ENCODE measurements at places on chromosomes 6 and 20.
A peak's percentile ranks its signal among the peaks of the same experiment; 100 is the strongest.

DNA sequence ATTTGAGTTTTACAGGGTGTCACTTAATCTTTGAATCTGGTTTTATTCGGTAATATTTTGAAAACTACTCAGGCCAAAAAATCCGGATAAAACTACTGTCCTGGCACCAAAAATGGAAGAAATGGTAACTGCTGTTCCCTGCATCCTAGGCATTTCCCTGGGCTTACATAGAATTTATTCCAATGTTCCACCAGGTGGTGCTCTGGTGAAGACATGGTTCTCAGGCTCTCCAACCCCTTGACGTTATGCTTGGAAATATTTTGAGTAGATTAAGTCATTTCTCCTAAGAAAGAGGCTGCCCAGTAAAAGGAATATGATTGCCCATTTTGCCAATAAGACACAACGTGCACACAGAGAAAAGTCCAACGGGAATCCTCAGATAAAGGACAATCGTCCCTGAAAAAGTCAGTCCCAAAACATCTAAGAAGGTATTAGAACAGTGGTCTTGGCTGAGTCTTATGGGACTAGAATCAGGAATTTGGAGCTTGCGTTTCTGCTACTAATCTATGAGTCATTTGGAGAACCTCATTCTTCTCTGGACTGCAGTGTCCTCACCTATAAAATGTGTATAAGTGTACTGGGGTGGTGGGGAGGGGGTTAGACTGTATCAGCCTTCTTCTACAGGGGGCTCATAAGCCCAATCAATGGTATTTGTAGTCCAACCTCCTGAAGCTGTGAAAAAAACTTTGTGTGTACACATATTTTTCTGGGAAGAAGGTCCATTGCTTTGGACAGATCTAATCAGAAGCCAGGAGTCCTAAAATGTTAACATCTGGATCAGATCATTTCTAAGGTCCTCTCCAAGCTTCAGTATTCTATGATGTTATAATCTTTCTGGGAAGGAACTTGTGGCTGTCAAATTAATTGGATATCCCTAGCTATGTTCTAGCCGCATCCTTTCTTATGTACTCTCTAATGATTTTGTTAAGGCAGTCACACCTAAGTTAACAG lies 131.0 kb upstream of the BMP2 start:
- DNase-seq: peak; percentile 50

DNA sequence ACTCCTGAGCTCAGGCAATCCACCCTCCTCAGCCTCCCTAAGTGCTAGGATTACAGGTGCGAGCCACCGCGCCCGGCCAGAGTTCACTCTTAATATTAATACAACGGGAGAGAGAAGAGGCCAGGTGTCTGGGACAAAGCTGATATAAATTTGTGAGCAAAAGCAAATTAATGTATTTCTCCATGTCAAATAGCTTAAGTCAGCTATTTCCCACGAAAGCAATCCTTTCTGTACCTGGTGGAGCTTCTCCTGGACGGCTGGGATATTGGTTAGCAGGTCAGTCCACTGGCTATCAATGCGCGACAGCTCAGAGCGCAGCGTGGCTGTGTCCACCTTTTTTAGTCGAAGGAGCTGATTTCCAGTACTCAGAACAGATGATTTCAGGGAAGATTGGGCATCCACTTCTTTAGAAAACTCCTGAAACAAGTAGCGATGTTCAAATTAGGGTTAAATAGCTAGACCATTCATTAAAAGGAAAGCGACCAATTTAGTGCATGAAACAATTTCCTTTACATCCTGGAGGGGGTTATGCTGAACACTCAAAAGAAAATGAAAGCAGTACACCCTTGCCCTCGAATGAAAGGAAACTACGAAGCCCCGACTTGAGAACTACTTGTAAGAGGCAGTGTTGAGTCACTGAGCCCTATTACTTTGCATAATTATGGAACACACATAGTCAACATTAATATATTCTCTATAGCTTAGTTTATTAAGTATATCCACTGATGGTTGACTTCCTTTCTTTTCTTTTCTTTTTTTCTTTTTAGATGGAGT lies 403.4 kb downstream of the SYNE1 start:
- no peak for DNase-seq

GRCh38 chr6:31354158-31354863 lies 2.7 kb downstream of the HLA-B start:
- no peak for DNase-seq

DNA sequence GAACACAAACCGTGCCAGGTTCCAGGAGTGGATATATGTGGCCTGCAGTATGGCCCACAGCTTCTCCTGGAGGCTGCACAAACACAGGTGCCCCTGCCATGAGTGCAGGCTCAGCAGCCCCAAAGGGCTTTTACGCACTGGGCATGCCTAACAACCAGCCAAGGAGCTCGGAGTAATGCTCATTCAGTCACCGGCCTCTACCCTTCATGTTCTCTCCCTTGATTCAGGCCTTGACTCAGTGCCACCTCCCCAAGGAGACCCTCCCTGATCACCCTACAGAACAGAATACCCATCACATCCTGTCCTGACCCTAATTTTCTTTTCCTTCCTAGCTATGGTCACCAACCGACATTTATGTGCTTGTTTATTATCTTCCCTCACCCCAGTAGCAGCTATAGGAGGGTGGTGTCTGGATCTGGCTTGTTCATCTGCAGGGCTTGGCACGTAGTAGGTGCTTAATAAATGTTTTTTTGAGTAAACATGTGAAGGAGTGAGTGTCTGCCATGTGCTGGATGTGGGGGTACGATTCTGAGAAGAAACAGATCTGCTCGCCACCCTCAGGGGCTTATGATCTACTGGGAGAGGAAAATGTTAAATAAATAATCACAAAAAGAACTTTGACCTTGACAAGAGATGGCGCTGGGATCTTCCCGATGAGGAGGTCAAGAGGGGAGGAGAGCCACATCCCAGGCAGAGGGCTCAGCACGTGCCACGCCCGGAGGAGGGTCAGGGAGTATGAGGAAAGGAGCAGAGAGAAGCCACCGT lies 9.2 kb downstream of the PXMP4 start:
- no peak for DNase-seq

DNA sequence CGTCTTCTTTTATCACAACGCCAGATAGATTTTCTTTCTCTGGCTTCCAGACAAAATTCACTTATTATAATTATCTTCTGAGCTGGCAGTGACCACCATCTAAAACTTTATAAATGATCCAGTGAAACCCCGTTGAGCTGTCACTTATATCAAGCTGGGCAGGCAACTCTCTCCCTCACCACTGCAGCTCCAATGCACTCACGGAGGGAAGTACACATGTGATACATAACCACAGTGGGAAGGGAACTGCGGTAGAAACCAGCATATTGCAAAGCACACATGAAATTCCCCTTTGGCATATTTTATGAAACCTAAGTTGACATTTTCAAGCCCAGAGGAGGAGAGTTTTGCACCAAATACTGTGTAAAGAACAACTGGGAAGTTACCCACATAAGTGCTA lies 536.9 kb downstream of the HACE1 start:
- DNase-seq: no peak

GRCh38 chr6:139931747-139932146 lies 557.3 kb upstream of the CITED2 start:
- DNase-seq: no peak

Data from RCC 7860 (cell line).